ENCODE measurements at places on chromosomes 11 and 22.

GRCh38 chr11:9280655-9281301 lies 15.6 kb upstream of the DENND5A start:
- peak; percentile 41 for DNase-seq

DNA sequence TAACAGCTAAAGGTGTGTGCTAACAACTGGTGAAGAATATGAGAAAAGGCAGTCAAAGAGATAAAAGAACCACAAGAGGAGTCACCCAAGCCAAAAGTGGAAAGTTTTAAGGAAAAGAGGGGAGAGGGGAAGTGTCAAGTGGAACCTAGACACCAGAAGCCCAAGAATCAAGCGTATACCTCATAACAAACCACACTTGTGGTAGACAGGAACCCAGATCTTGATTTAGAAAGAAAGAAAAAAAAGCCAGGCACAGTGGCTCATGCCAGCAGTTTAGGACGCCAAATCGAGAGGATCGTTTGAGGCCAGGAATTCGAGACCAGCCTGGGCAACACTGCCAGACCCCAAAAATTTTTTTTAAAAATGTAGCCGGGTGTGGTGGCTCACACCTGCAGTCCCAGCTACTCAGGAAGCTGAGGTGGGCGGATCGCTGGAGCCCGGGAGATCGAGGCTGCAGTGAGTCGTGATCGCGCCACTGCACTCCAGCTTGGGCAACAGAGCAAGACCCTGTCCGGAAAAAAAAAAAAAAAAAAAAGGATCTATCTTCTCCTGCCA lies 877 bp downstream of the SLC25A17 start:
- no peak for DNase-seq

GRCh38 chr11:88119561-88119960 lies 55.7 kb downstream of the RAB38 start:
- DNase-seq, result no peak

- DNase-seq, result no peak
Measured at GRCh38 chr11:9320047-9320446, 5.7 kb upstream of the TMEM41B start.

DNA sequence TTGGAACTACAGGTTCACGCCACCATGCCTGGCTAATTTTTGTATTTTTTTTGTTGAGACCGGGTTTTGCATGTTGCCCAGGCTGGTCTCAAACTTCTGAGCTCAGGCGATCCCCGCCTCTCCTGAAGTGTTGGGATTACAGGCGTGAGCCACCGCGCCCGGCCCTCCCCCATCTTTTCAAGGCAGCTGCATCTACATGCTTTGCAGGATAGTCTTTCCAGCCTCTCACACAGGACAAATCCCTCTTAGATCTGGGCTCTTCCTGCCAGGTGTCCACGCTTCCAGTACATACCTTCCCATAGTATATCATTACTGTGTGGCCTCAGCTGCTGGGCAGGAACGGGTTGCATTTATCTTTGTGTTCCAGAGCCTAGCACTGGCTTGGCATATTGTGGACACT lies 49.7 kb downstream of the C11orf96 start:
- no peak for DNase-seq

- DNase-seq, result no peak
Measured at GRCh38 chr11:61959114-61959513, 8.3 kb downstream of the FTH1 start.

GRCh38 chr11:13480198-13480597 lies 15.6 kb downstream of the PTH start:
- DNase-seq, result no peak

- DNase-seq, result no peak
Measured at GRCh38 chr11:132519241-132519815, 1013.0 kb downstream of the OPCML start.

DNA sequence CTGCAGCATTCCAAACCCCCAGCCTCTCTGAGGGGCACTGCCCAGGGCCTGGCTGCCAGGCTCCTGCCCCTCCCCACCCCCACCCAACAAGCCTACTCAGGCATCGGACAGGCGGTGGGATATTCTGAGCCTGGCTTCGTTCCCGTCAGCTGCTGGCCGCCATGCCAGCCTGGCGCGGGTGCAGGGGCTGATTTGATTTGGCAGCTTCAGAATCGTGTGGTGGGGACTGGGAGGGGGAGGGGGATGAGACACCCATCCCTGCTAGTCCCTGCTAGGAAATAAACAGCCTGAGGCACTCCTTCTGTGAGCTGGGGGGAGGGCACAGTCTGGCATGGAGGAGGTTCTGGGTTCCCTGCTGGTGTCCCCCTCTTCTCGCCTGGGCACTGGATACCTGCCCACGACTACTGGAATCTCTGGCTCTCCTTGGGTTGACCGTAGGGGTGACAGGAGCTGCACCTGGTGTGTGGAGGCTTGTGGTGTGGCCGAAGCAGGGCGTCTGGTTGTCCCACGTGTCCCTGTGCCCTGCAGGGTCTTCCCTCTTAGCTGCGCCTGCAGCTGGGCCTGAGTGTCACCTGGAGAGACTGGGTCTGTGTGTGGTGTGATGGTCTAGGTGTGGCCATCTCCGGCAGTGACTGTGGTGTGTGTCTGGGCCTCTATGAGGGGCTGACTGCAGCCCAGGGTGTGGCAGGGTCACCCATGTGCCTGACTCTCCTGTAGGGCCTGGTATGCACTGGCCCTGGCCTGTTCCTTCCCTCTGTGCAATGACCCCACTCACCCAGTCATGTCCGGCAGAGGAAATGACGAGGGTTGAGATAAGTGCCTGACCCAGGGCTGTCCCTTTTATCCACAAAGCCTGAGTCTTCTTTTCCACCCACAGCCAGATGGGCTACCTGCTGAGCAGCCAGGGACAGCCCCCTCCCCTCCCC lies 42.2 kb downstream of the PDE2A start:
- no peak for DNase-seq

DNA sequence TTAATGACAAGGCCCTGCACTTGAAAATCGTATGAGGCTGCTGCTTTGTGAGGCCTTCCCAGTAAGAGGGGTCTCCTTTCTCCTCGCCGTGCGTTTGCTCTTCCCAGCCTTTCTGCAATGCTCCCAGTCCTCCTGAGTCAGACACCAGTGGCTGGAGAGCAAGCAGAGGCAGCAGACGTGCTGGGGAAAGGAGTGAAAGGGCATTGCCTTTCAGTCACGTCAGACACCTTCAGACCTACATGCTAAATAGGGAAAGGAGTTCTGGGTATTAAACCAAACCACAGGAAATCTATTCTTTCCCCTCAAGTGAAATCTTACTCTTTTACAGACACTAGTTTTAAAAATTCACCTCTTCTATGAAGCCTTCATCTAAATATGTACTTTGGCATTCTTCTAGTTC lies 274.8 kb downstream of the NTM start:
- no peak for DNase-seq

GRCh38 chr11:62004473-62004872 lies 37.0 kb upstream of the FTH1 start:
- peak; percentile 61 for DNase-seq

DNA sequence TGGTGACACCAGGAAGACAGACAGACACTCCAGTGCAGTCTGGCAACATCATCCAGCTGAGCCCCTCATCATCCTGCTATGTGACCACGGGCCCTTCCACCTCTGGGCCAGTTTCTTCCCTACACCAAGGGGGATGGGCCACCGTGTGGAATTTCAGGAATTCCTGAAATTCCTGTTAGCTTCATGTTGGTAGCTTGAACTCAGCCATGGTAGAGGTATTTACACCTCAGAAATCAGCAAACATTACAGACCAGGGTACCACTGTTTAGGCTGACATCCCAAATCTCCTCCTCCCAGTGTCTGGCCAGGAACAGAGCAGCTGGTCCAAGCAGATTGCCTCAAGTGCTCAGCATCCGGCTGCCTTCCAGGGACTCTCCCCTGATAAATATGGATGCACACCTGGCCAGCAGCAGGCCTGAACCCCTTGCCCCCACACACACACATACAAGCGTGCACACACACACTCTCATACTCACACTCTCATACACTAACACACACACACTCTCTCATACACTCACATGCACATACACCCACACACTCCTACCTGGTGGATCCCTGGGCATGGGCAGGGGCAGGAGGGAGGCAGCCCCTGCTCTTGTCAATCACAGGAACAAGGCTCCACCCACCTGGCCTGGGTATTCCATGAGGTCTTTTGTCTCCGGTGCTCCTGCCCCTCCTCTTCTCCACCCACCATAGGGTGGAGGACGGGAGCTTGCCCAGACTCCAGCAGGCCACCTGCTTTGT lies 85.2 kb downstream of the BUD13 start:
- DNase-seq, result no peak

DNA sequence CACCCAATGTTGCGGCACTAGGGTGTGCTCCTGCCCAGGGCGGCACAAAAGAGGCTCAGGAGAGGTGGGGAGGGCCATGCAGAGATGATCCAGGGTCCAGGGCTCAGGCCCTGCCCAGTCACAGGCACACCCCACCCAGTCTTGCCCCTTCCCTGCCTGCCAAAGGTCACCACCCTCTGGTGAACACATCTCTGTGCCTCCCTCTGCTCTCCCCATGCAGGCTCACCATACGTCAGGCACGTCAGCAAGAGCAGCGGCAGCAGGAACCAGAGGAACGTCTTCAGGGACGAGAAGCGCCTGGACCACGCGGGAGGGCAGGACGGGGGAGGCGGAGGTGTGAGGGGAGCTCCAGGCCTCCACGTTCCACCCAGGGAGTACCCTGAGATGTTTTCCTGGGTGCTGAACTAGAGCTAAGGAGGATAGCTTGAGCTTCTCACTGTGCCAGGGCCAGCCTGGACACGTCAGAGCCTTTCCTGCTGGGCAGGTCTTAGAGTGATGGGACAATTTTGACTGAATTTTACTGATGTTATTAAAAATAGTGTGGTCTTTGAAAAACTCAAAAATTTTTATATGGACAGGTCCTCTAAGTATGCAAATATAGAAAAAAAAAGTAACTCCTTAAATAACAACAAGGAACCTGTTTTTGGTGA lies 7.2 kb downstream of the SUN2 start:
- no peak for DNase-seq

DNA sequence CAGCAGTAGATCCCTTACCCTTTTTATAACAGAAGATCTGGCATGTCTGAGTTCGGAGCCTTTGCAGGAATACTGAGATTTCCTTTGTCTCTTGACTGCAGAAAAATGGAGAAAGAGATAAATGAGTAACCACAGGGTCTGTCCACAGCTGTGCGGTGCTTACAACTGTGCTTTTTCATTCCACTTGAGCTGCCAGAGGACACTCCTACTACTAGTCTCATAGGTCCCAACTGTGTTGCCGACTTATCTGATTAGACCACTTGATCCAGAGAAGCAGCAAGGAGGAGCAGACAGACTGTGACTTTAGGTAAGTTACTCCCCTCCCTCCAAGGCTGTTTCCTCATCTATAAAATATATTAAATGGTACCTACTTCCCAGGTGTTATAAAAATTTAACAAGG lies 17.5 kb downstream of the FAM227A start:
- DNase-seq, result no peak

GRCh38 chr22:46068593-46069491 lies 81.5 kb upstream of the PPARA start:
- no peak for DNase-seq

GRCh38 chr11:123282597-123282996 lies 87.5 kb upstream of the CLMP start:
- no peak for DNase-seq

DNA sequence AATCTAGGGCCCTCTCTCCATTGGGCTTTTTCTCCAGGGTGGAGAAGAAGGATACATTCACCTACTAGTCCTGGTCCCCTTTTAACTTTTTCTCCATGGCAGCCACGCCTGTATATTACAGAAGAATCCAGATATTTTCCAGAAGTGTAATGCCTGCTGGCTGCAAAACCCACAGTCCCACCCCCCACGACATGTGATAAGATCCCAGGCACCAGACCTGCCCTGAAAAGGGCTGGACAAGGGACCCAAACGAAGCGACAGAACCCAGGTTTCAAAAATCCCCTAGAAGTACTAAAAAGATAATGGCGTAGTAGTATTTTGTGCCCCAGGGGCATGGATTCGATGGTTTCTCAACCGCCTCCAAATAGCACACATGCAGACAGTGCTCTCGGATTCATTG lies 2.8 kb downstream of the WT1 start:
- no peak for DNase-seq

- DNase-seq, result no peak
Measured at GRCh38 chr11:31803813-31804311, 7.3 kb downstream of the PAX6 start.

GRCh38 chr11:87347441-87347840 lies 309.7 kb downstream of the TMEM135 start:
- DNase-seq, result no peak

GRCh38 chr11:75562836-75563484 lies 907 bp downstream of the SERPINH1 start:
- no peak for DNase-seq

DNA sequence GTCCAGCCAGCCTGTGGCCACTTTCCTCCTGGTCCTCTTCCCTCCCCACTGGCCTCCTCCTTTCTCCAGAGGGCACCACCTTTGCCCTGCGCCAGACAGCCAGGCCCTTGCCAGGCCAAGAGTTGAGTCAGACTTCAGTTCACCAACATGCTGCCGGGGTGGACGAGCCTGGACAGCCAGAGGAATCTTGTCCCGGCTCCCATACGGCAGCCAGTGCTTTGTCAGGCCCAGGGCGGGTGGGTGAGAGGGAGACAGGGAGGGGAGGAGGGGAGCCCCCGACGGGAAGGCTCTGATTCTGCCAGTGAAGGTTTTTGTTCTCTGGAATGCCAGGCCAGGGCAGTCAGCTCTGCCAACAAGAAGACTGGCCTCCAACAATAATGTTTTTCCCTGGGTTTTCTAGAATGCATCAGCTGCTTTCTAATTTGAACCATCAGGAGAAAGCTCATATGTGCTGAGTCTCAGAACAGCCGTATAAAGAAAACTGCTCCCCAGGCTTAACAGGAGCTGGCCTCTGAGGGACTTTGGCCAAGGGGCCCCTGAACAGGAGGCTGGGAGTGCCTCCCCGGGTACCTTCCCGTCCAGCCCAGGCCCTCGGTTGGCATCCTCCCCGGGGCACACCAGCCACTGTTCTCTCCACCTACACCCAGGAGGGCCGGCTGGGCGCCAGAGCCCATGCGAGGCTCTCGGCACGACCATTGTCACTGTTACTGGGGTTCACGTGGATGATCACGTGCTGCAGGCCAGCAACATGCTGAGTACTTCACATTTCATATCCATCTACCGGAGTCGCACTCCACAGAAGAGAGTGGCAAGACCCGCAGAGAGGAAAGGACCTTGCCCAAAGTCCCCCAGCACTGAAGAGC lies 28.6 kb downstream of the LIF start:
- no peak for DNase-seq
